ENCODE measurements at places on chromosomes 1 and 21.

DNA sequence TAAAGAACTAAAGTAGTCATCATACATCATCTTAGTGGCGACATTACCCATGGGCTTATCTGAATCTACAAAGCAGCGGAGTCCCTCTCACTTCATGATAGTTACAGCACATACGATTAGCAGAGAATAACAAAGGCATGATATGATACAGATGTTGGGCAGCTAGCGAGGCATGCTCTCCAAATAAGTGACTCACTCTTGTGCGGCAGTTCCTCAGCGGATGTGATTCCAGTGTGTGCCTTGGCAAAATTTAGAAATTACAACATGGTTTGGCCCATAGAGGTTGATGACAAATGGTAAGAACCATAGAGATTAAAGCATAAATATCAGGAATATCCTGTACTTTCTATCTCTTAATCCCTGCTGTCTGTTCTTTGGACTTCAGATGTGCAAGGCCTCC is 48.1 kb upstream of the PAXBP1 start:
- no peak for DNase-seq

- no peak for DNase-seq
Observed at GRCh38 chr1:214862421-214862820, 220.1 kb upstream of the KCNK2 start.

DNA sequence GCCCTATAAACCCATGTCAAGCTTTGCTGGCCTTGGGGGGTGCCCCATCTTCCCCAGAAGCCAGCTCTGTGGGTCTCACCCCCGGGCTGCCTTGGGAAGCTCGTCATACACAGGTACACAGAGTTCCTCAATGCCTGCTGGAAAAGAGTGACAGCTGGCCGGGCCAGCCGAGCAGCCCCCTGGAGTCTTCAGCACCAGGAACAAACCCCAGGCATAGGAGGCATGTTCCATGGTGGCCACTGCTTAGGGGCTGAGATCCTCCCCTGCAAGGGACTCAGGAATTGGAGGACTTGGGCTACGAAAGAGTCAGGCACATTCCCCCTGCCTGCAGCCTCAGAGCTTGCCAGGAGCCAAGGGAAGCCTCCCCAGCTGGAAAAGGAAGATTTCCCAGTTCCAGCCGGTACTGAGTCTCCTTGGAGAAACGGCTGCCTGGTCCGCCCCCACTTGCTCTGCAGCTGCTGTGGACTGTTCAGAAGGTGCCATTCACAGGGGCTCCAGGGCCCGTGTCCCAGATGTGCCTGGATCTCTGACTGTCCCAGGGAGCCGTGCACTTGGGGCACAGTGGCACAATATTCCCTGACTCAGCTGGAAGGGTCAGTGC is 89.5 kb downstream of the STUM start:
- no peak for DNase-seq

GRCh38 chr1:33392206-33392605 is 38.7 kb downstream of the PHC2 start:
- no peak for DNase-seq

- no peak for DNase-seq
Observed at GRCh38 chr1:12447307-12447706, 170.7 kb downstream of the DHRS3 start.

DNA sequence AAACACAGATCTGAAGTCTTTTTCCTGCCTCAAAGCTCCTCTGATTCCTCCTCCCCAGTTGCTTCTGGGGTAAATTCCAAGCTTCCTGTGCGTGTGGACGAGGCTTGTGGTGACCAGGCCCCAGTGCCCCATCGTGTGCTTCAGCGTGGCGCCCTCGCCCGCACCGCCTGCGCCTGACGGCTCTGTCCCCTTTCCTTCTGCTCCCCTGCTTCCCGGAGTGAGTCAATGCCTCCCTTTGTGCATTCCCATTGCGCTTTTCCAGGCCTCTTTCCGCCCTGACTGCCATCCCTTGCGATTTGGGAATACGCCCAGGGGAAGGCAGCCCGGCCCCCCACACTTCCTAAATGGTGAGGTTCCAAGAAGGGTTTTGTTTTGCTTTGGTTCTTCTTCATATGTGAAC is 36.3 kb downstream of the FAAP20 start:
- no peak for DNase-seq

- DNase-seq, result no peak
Observed at GRCh38 chr21:17105932-17106331, 406.9 kb upstream of the CXADR start.

DNA sequence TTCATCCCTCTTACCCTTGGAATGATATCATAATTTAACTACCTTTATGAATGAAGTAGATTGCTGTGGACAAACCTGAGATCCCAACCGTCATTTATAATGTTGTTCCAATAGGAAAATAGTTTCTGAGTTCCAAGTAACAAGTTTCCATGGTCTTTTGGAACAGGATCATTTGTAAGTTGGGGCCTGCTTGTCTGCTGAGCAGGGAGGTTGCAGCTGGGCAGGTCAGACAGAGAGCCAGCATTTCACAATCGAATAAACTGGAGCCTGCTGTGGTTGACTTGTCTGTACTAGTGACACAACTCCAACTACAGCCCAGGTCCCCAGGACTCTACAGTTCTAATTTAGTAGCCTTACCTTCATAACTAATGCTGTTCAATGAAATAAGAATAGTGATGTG is 18.6 kb upstream of the RALGPS2 start:
- DNase-seq, result peak; percentile 47

DNA sequence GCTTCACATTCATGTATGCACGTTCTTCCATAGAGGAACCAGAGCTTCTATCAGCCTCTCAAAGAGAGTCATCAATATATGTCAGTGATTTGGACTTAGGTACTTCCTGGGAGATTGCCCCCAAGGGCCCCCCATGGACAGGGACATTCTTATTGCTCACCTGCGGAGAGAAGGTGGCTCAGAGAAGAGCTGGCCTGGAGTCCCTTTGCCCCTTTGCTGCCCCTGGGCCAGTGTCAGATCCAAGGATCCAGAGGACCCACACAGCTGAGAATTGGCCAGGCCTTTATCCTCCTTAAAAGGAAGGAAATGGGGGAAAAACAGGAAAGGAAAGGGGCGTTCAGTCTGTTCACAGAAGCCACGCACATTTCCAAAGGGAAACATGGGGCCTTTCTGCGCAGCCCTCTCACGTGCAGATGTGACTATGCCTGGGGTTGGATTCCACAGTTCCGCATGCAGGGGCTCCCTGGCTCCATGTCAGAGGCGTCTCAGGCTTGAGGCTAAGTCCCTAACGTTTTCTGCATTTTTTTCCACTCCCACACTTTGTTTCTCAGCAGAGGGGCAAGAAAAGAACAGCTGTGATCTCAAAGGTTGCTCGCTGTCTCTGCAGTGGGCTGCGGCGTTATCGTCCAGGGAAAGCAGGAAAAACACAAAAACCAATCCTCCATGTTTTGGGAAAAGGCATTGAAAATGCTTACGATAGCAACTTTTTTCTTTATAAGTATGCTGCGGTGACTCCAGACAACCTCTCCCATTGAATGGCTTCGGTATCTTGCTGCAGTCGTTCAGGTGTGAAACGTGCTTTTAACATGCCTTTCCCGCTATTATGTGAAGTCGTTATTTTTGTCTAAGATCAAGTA is 5.9 kb downstream of the C1orf226 start:
- DNase-seq, result no peak

DNA sequence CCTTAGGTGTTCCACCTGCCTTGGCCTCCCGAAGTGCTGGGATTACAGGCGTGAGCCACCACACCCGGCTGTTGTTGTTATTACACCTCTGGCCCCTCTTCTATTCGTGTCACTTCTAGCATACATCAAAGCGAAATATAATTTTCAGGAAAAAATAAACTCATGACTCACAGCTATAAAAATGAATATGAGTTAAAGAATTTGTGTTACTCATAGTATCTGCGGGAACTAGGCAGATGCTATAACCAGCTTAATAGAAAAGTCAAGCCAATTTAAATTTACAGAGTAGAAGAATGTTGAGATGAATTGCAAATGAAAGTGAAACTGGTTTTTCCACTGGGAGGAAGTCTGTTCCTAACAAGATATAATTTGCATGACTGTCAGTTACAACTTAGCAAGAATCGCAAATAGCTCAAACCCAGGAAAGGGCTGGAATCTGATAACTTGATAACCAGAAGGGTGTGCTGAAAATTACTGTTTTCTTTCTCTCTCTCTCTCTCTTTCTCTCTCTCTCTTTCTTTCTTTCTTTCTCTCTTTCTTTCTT is 11.2 kb downstream of the OR2W3 start:
- DNase-seq, result no peak

DNA sequence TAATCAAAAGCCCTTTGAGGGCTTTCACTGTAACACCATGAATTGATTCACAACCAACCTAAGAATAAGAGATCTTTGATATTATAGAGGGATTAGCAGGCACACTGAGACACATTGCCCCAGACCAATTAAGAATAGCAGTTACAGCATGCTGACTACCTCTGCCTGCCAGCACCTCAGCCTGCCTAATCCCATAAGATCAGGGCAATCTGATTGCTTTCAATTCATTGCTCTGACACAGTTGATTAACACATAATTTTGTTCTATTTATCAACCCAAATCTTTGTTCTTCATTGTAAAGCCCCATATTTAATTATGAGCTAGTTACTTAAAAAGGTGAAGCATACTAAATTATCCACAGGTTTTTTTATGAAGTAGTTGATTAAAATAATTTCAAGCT is 548.8 kb upstream of the ZP4 start:
- no peak for DNase-seq

DNA sequence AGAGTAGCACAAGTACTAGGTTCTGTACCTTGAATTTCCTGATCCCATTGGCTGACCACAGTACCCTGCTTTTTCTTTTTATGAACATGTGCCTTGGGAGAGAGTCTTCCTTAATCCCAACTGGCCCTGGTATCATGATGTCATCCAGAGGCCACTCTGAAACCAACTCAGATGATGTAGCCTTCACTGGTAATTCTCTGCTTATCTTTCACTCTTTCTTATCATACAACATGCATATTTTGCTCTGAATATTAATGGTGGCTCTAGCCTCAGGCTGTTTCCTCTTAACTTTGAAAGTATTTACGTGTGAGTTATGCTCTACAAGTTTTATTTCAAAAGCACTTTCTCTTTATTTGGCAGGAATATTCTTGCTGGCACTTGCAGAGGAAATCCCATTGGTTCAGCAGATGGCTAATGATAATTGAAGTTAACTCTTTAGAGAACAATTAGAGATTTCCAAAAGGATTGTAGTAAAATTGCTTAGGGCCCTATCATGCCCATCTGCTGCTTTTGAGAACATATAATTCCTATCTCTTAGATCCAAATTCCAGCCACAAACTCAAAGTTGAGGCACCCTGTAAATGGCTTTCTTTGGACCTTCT is 86.1 kb downstream of the PTGER3 start:
- DNase-seq, result no peak

DNA sequence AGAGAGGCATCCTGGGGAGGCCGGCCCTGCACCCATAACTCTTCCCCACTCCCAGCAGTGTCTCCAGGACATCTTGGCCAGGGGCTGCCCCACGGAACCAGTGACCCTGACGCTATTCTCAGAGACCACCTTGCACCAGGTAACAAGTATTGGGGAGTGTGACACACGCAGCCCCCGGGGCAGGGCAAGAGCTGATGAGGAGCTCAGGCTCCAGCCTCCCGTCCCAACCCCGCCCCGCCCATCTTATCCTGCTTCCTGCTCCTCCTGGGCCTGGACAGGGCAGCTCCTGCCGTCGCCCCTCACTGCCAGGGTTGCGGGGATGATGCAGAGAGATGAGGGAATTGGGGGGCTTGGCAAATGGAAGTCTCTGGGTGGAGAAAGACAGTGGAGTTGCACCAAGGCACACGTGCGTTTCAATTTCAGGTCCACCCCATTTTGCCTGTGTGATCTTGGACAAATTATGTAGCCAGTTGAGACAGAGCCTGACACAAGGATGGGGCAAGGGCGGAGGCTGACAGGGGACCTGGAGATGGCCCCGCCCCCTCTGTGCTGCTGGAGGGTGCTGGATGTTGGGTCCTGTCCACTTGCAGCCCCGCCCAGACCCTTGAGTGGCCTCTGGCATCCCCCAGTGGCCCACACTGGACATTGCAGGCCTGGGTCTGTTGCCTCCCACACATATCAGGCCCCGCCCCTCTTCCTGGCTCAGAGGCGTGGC is 10.7 kb downstream of the CLCNKA start:
- peak; percentile 92 for DNase-seq

DNA sequence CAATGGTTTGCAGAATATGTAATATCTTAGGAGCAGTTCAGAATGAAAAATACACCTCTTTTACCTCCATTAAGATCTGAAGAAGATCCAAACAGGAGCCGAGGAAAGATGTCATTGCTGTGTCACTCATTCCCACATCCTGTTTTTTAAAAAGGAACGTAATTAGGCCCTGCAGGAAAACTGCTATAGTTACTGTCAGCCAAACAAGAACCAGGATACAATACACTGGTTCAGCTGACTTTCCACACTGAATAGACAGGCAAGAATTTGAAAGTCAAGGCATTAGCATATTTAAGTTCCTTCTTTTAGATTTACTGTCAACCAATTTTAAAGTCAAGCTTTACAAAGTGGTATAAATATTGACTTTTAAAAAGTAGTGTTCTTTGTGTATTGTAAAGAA is 63.8 kb downstream of the IARS2 start:
- no peak for DNase-seq

GRCh38 chr1:114331936-114332335 is 178.3 kb upstream of the SYT6 start:
- no peak for DNase-seq

- DNase-seq, result no peak
Observed at GRCh38 chr1:90149101-90149500, 154.2 kb downstream of the ZNF326 start.

DNA sequence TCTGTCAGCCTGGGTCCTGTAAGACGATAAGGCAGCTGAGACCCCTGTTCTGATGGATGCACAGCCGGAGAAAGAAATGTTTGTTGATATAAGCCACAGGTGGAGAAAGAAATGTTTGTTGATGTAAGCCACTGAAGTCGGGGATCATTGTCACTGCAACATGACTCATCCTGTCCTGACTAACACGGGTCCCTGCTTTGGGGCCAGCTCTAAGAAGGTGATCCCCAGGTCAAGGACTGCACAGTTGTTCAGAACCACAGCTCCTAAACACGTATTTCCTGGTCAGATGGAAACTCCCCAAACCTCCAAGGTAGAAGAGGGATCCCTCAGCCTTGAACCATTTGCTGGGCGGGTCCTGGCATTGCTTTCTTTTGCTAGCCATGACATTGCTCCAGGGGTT is 86.4 kb upstream of the IGSF21 start:
- no peak for DNase-seq

Data from Right ventricle myocardium superior (tissue), 1 donor.